ENCODE measurements at places on chromosomes 6 and 20. TPM values are rescaled to one million over a fixed set of nuclear protein-coding genes. Genes with fewer than 3 reads are reported as not detected.

Gene STMND1
- total RNA-seq = not detected

Gene PSORS1C1
- 1.00 TPM for total RNA-seq

Gene ATP9A
- 13.9 TPM for total RNA-seq

Gene PNPLA1
- total RNA-seq = not detected

Gene WFDC12
- total RNA-seq = not detected

Gene ARMC2
- 1.7 TPM for total RNA-seq

Gene OOEP
- total RNA-seq = not detected

Gene TNFRSF6B
- 57.4 TPM for total RNA-seq

Gene VGLL2
- not detected for total RNA-seq

Gene RAB44
- total RNA-seq = not detected

Data from uterine smooth muscle cell (primary cell).